GM23248 (cell line): ENCODE measurements at places on chromosomes 16 and 17. TPM values are rescaled to one million over a fixed set of nuclear protein-coding genes. Genes with fewer than 3 reads are reported as not detected.

DNA sequence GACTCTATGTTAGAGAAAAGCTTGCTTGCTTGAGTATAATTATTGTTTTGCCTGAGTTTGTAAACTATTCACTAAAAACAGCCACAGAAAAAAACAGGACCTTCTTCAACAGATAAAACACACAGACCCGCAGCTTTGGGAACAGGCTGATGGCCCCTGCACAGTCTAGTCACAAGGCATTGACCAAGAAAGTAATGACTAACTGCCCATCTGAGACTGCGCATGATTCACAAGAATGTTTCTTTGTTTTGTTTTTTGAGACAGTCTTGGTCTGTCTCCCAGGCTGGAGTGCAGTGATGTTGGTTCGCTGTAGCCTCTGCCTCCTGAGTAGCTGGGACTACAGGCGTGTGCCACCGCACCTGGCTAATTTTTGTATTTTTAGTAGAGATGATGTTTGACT is 2.8 kb upstream of the ZKSCAN2 start:
- peak; percentile 27 for DNase-seq

CCL17 gene
- total RNA-seq: not detected in 2 replicates

- DNase-seq: peak; percentile 68
These were observed 593 bp downstream of the GFER start for GRCh38 chr16:1984347-1985225.

GRCh38 chr17:45139533-45139920 is 4.0 kb downstream of the ACBD4 start:
- DNase-seq: no peak

- DNase-seq: peak; percentile 97
These were observed 365.2 kb downstream of the C16orf95 start for GRCh38 chr16:86951831-86952598.
